Activated CD4-positive, alpha-beta T cell treated with anti-CD3 and anti-CD28 coated beads, Interleukin-2, amount 50 U/mL, for 48 hours (primary cell): ENCODE measurements at places on chromosomes 3 and 15.
A peak's percentile ranks its signal among the peaks of the same experiment; 100 is the strongest.

DNA sequence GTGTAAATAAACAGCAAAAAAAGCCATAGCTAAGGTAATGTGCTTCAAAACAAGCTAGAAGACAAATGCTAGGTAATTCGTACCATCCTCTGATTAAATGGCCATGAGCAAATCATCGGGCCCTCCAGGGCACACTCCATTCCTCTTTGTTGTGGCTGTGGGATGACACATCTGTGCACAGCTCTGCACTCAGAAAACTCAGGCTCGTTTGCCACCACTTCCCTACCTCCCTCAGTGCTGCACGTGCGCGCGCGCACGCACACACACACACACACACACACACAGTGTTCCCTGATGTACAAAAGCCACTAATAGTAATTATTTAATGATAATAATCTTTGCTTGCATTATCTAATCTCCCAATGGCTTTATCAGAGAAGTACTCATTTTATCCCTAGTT, 336.6 kb downstream of the FEZF2 start:
- no peak for DNase-seq

DNA sequence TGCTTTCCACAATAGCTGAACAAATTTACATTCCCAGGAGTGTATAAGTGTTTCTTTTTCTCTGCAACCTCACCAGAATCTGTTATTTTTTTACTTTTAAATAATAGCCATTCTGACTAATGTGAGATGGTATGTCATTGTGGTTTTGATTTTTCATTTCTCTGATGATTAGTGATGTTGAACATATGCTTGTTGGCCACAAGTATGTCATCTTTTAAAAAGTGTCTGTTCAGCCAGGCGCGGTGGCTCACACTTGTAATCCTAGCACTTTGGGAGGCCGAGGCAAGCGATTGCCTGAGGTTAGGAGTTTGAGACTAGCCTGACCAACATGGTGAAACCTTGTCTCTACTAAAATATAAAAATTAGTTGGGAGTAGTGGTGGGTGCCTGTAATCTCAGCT, 619.3 kb downstream of the SI start:
- DNase-seq: no peak

DNA sequence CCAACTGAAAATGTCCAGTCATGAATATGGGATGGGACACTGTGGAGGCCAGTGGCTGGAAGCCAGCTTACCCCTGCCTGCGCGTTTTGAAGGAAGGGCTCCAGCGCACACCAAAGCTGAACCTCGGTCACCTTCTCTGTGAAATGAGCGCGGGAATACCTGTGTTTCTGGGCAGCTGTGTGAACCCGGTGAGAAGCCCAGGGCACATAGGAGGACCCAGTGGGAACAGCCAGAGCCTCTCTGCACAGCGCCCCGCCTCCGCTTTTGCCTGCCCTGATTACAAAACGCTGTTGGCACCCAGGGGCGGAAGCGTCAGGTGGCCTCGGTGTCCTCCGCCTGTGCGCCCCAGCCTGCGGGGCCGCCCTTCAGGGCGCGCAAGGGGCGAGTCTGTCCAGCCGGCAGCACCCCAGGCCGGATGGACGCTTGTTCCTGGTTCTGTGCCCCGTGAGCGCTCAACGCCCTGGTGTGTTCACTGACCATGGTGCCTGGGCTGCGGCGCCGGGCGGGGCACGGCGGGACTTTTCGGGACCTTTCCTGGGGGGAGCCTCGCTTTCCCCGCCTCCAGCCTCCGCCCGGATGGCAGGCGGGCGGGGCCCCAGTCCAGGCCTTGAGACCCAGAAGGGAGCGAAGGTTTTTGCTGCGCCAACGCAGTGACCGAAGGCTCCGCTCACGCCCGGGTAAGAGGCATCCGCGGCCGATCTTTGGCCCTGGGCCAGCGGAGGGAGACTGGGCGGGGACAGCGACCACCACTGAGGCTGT, at the start of gene SQOR:
TSS of gene SQOR (plus strand) at position 598 of the 759 bp plus-strand sequence. CDS start 23,895 bp downstream, outside the sequence.
- peak; percentile 77 for DNase-seq

DNA sequence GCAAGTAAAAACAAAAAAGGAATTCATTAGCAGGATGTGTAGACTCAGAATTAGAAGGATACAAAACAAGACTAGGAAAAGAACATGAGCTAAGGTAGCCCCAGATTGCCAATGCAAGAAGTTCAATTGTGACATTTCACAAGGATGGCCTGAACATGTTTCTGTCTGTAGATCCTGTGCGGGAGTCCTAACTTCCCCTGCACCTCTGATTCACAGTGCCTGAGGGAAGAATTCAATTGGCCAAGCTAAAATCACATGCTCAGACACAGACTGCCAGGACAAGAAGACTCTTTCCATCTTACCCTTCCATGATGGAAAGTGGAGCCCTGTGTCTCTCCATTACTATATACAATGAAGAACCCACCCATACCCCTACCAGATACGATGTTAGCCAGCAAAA, 251.5 kb downstream of the KCNH8 start:
- DNase-seq: no peak

GRCh38 chr3:101966226-101966625, 116.9 kb downstream of the NFKBIZ start:
- no peak for DNase-seq

GRCh38 chr3:140176526-140176925, 241.5 kb downstream of the CLSTN2 start:
- no peak for DNase-seq

GRCh38 chr15:96702589-96702988, 372.1 kb downstream of the NR2F2 start:
- DNase-seq: no peak

DNA sequence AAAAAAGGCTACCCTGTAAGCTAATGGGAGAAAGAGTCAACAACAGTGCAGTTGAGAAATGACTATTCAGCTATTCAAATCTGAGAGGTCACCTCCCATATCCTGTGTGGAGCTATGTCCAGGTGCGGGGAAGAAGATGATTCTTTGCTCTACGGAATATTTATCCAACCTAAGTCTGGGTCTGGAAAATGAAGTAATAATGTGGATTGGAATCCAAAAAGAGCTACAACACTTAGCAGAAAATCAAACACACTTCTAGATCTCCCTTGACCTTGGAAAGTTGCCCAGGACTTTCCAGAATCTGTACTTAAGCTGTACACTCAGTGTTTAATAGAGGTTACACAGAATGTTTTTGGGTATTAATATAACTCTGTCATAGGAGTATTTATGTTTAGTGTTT, 251.9 kb downstream of the NAALADL2 start:
- DNase-seq: no peak

- DNase-seq: no peak
These were observed 10.7 kb downstream of the SLC6A20 start for GRCh38 chr3:45785605-45786150.

DNA sequence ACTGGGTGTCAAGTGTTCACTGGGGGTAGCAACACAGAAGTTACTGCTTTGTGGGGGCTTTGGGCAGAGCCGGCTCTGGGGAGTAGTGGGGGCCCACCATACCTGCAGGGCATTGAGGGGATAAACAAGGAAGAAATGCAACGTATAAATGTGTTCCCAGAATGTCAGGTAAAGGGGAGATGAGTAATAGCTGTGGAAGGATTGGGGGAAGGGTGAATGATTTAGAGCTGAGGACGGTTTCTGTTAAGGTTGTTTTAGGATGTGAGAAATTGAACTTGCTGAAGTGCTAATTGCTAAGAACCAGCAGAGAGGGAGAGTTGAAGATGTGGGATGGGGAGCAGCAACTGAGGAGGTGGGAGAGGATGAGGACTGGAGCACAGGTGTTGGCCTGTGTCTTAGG, 10.7 kb downstream of the SCG5 start:
- DNase-seq: no peak

DNA sequence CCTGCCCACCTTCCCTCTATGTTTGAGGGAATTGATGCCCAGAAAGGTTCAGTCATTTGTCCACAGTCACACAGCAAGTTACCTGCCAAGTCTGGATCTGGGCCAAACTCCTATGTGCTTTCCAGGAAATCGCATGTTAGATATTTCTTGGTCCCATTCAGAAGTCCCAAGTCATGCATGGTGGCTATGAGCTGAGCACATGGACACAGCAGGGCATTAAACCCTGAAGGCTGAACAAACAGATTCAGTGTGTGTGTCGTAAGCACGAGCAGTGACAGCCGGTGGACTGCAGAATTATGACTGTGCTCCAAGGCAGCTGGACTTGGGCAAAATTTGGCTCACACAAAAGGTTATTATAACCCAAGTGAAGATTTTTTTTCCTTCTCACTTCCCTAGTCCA, 11.4 kb upstream of the SLC6A6 start:
- no peak for DNase-seq

DNA sequence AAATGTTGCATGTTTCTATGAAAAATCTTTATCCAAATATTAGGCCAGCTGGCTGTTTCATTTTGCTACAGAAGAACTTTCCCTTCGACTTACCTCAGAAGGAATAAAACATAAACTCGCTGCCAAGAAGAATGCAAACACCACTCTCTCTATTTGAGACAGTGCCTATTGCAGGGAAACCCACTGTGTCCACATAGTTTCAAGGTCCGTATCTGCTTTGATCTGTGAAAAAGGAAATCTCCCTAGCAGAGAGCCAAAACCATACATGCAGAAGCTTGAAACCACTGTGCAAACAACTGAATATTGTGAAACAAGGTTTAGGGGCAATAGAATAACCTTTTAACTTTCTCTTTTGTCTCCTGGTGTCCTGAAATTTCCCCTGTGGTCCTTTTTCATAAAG, 35.0 kb upstream of the CAPN7 start:
- no peak for DNase-seq

- DNase-seq: no peak
These were observed 131.0 kb downstream of the GABRG3 start for GRCh38 chr15:27101982-27102381.

- peak; percentile 52 for DNase-seq
These were observed at the start of gene CFAP44 for GRCh38 chr3:113441051-113441770. TSS of gene CFAP44 (minus strand) at chr3:113441493. CDS start at chr3:113433664, 7,829 bp downstream.

GRCh38 chr3:161149529-161149928, 44.4 kb upstream of the B3GALNT1 start:
- no peak for DNase-seq

- no peak for DNase-seq
These were observed 25.1 kb downstream of the KBTBD12 start for GRCh38 chr3:127940116-127940515.

DNA sequence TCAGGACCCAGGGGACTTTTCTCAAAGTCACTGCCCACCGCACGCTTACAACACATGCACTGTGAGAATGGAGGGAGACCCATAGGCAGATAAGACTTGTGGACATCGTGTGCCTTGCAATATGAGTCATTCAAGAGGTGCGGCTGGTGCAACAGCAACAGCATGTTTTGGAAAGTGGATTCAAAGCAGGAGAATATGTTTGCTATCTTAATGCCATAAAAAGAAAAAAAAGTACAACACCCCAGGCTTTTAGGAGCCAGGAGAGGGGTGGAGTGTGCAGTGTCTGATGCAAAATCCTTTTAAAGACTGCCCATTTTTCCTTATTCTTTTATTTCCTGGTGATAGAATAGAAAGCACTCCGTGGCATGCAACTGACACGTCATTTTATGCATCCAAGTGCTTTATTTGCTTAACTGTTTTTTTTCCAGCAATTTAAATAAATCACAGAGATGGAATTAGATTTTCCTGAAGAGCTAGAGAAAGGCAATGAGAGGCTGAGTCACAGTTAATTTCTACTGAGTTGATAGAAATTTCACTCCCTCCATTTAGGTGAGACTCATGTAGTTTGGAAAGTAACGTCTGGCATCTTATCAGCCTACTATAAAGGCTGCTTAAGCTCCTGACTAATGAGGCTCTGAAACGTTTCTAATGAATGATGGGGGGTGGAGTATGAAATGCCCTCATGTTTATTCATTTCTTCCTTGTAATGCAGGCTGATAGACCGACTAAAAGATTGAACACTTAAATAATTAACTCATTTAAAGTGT, 96.4 kb downstream of the NSUN3 start:
- no peak for DNase-seq

DNA sequence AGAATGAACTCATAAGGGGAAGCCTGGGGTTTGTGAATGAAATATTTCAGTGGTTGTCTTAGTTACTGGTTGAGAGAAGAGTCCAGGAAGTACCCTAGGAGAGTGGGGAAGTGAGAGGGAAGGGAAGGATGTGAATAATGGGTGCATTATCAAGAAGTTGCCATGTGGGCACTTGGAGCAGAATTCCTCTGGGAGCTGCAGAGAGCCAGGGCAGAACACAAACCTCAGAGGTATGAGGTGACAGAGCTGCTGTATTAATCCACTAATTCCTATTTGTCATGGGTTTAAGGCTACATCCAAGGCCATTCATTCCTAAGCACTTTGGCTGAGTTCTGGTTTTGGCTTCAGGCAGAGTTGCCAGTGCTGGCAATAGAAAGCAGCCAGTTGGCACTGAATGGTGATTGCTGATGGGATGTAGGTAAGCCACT, 29.0 kb downstream of the NDUFB4 start:
- no peak for DNase-seq

DNA sequence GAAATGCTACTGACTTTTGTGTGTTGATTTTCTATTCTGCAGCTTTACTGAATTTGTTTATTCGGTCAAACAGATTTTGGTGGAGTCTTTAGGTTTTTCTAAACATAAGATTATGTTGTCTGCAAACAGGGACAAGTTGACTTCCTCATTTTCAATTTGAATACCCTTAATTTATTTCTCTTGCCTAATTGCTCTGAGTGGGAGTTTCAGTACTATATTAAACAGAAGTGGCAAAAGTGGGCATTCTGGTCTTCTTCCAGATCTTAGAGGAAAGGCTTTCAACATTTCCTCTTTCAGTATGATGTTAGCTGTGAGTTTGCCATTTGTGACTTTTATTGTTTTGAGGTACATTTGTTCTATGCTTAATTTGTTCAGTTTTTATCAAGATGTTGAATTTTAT, 268.5 kb downstream of the WNT5A start:
- no peak for DNase-seq

GRCh38 chr3:157363393-157363792, 73.3 kb upstream of the PTX3 start:
- no peak for DNase-seq

- no peak for DNase-seq
These were observed 6.8 kb downstream of the USP4 start for GRCh38 chr3:49333091-49333490.

- DNase-seq: no peak
These were observed 32.0 kb downstream of the TRPM1 start for GRCh38 chr15:31069360-31070000.

GRCh38 chr15:28899061-28899738, 13.4 kb downstream of the APBA2 start:
- DNase-seq: no peak

- no peak for DNase-seq
These were observed 90.2 kb downstream of the GABRB3 start for GRCh38 chr15:26682598-26683164.

- no peak for DNase-seq
These were observed 30.0 kb upstream of the P3H2 start for GRCh38 chr3:190150681-190151080.

DNA sequence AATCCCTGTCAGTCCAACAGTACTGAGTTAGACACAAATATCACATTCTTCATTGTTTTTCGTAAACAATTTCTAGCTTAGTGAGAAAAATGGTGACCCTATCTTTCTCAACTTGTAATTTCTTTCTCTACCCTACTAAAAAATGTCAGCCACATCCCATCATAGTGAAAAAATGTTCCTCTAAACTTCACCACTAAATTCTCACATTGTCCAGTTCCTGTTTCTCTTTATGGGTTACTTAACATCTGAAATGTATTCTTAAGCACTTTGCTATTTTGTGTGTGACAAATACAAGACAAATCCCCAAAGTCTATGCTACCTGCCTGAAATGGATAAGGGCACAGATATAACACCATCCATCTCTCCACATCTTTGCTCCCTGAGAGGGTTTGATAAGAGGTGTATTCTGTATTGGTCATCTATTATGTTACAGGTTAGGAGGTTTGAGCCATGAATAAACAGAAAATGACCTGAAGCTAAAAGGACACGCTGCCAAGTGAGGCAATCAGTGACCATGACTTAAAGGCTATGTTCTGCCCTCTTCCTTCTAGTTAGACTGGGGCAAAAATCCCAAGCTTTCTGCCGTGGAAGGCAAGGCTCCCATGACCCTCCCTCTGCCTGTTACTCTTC, 118.2 kb downstream of the GADL1 start:
- no peak for DNase-seq
